ENCODE measurements at places on chromosomes 2 and 18. TPM values are rescaled to one million over a fixed set of nuclear protein-coding genes. Genes with fewer than 3 reads are reported as not detected.

Gene GPR39
- 21.2 TPM for total RNA-seq

Gene ITPRIPL1
- total RNA-seq = 1.7 TPM

Gene ANKRD12
- 37.9 TPM for total RNA-seq

Gene COLEC12
- 15.0 TPM for total RNA-seq

Gene RRM2
- 2.0 TPM for total RNA-seq

Gene GALNT13
- total RNA-seq = under 0.01 TPM

Gene DHRS9
- not detected for total RNA-seq

Gene CROCC2
- not detected for total RNA-seq

Gene CRYGC
- not detected for total RNA-seq

Gene MC4R
- total RNA-seq = not detected

Gene TNS1
- 164 TPM for total RNA-seq

Gene DHX57
- 25.8 TPM for total RNA-seq

Gene SF3B6
- 89.5 TPM for total RNA-seq

Gene REG3A
- not detected for total RNA-seq

Gene TM4SF20
- total RNA-seq = not detected

Gene SLC4A5
- total RNA-seq = 0.29 TPM

Gene SERPINB10
- total RNA-seq = 1.1 TPM

Gene ASXL3
- total RNA-seq = 0.14 TPM

Gene TUBA3D
- total RNA-seq = not detected

Gene REG1B
- not detected for total RNA-seq

Gene RAX
- not detected for total RNA-seq

Gene MAP2
- 0.72 TPM for total RNA-seq

Gene AMER3
- not detected for total RNA-seq

Gene PDCD1
- not detected for total RNA-seq

Gene CNDP1
- total RNA-seq = 0.22 TPM

Gene ALPI
- total RNA-seq = not detected

Gene CIDEA
- 0.14 TPM for total RNA-seq

Gene ASPRV1
- 0.29 TPM for total RNA-seq

Gene PLA2R1
- 1.8 TPM for total RNA-seq

Gene PTGR3
- 8.3 TPM for total RNA-seq

Gene ANKRD36
- total RNA-seq = 26.9 TPM

Gene TBR1
- total RNA-seq = under 0.01 TPM

Gene ZEB2
- total RNA-seq = 50.1 TPM

Gene WNT6
- total RNA-seq = not detected

Gene GRB14
- total RNA-seq = not detected

Measured in placental pericyte (primary cell).